ENCODE measurements at places on chromosomes 2 and 18.
A peak's percentile ranks its signal among the peaks of the same experiment; 100 is the strongest.

DNA sequence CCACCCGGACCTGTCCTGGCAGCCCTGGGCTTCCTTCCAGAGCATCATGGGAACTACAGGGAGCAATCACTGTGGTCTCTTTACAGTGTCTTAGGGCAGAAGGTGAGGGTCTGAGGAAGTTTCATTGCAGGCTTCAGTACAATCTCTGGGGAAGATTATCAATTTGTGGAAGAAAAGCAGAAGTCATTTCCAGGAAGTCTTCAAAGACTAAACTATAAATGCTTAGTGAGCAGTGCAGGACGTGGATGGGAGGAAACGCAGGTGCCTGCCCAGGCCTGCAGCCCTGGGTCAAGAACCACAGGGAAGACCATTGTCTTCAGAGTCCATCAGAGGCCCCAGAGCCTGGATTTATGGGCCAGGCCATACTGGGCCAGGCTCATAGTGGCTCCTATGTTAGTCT, 54.3 kb downstream of the INO80C start:
- DNase-seq, result no peak

GRCh38 chr2:178388287-178388686, 62.7 kb downstream of the PRKRA start:
- DNase-seq, result no peak

DNA sequence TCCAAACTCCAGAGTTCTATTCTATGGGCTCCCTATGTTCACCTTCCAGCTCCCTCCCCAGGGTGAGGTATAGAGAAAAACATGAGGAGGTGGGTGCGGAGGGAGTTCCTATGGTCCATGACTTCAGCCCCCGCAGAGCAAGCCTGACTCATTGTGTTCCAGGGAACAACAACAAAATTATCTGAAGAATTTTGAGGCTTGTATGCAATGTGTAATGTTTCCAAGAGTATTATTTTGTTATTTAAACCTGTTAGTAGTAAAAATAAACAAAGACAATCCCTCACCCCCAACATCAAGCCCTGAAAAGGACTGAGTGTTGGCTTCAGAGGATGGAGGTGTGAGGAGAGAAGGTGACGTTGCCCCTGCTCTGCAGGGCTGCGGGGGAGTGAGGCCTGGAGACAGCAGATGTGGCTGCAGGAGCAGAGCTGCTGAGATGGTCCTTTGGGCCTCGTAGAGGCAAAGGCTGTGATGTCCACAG, 29.0 kb downstream of the LAMA3 start:
- no peak for DNase-seq

DNA sequence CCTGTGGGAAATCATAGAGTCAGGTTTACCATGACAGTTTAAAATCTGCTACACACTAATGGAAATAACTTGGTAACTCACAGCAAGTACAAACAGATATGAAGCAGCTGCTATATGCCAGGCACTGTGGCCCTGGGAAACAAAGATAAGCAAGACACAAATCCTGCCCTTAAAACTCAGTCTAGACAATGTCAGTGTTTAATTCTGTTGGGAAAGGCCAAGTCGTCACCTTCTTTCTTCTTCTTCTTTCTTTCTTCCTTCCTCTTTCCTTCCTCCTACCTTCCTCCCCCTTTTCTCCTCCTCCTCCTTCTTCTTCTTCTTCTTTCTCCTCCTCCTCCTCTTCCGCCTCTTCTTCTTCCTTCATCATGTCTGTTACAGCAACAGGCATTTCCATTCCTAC, 26.8 kb downstream of the PLEK start:
- no peak for DNase-seq

- DNase-seq, result no peak
Measured at GRCh38 chr18:55249550-55249949, 290.3 kb upstream of the CCDC68 start.

DNA sequence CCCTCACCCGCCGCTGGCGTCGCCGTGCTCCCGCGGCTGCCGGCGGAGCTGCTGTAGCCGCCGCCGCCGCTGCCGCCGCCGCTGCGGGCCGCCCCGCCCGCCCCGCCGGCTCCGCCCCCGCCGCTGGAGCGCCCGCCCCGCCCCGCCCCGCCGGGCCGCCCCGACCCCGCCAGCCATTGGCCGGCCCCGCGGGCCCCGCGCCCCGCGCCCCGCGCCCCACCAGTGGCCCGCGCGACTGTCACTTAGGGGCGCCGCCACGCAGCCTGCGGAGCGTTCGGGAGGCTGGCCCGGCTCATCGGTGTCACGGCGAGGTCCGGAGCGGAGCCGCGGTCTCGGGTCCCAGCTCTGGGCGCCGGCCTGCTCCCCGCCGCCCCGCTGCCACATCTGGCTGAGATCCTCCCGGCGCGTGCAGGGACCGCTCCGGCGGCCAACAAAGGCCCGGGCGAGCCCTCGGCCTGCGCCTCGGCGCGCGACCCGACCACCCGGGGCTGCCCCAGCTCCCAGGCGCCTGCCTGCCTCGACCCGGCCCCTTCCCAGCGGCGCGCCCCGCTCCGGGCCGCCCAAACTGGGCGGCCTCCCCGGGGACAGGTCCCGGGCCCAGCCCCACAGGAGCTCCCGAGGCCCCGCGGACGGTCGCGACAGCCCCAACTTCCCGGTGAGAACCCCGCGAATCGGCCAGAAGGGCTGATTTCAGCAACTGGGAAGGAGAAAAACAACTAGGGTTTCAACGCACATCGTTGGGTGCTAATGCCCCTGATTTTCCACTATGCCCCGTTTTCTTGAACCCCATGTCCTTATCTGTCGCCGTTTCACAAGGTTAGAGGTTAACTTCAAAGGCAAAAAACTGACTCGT, at the start of gene MGAT4A:
Gene MGAT4A (minus strand): TSS at position 92 of the 853 bp plus-strand sequence. CDS start 4,800 bp downstream, outside the sequence.
- peak; percentile 54 for DNase-seq

GRCh38 chr2:135227386-135227785, 175.3 kb downstream of the RAB3GAP1 start:
- no peak for DNase-seq

DNA sequence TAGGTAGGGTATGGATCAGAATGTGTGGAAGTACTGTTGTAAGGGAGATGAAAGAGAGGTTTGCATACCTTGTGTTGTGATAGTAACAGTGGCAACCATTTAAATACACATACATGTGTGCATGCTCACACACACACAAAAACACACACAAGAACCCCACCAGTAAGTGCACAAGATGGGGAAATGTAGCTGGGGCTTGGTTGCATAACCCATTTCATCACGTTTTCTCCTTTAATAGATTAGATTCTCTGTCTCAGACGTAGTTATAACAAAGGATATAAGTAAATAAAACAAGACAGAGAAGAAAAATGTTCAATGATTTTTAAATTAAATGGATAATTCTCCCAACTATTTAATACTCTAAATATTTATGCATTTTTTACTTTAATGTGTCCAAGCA, 13.4 kb downstream of the ARHGAP15 start:
- DNase-seq, result no peak

DNA sequence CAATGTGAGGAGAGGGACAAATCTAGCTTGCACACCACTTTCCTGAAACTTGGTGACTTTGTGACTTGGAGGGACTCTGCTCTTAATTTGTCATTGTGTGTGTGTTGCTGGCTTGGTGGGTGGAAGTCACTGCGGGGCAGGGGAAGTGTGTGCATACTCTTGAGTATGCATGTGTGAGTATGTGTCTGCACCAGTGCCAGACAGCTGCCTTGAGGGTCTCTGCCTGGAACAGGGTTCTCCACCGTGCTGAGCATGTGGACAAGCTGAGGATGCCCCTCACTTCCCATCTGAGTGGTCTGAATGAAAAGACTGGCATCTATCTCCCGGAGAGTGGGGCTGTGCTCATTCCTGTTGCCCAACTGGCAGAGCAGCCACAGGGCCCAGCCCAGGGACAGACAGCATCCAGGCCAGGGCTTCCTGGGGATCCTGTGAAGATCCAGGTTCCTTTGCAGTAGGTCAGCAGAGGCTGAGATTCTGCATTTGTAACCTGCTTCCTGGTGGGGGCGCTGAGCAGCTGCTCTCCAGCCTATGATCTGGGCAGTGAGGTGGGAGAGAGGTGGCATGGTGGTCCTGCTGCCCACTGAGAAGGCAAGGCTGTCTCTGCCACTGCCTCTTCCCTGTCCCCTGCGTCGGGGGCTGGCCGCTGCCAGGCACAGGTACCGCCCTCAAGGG, 138.9 kb upstream of the HAAO start:
- no peak for DNase-seq

GRCh38 chr2:218485986-218486667, 67.2 kb downstream of the VIL1 start:
- DNase-seq, result no peak

DNA sequence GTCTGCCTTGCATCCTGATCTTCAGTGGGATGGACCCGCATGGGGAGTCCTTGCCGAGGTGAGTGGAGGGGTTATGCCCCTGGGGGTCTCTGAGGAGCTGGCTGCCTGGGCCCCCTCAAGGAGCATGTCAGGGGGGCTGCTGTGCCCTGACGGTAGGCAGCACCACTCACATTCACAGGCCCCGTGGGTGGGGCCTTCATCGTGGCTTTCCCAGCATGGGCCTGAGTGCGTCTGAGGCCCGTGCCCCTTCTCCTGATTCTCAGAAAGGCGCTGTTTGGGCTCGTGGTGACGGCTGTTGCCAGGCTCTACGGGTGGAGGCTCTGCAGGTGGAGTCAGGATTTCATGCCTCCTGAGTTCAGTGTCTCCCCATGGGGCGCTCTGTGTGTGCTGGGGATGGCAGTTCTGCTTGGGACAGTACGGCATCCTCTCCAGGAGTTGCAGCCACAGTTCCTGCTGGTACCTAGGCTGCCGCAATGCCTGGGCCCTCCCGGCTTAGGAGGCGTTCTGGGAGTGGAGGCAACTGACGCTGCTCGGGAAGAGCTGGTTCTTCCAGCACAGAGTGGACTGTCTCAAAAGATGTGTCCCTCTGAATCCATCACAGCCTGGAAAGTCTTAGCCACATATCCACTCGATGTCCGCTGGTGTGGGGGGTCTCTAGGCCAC, 57.3 kb downstream of the NTSR2 start:
- DNase-seq, result no peak

DNA sequence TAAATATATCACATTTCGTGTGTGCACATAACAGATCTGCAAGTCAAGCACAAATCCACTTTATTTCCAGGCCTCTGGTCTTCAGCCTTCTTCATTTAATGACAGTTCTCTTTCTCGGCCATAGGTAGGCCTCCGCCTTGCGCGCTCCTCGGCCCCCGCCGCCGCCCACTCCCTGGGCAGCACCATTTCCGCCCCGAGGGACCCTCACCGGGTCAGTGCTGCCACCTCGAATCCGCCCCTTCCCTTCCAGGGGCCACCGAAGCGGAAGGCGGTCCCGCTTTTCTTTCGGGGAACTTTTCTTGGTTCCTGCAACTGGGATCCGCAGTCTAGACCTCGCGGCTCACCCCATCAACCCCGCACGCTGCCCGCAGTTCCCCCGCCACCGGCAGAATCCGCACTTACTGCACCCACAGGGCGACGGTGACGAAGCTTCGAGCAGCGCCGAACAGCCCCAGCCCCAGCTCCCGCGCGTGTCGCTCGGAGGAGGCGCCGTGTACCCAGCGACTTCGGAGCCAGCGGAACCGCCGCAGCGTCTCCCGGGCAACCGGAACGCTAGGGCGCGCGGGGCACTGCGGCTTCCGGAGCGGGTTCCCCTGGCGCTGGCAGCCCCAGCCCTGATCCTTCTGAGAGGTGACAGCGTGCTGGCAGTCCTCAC, at the start of gene CDKL4:
Gene CDKL4 (minus strand): TSS at position 502 of the 655 bp plus-strand sequence.
- no peak for DNase-seq

DNA sequence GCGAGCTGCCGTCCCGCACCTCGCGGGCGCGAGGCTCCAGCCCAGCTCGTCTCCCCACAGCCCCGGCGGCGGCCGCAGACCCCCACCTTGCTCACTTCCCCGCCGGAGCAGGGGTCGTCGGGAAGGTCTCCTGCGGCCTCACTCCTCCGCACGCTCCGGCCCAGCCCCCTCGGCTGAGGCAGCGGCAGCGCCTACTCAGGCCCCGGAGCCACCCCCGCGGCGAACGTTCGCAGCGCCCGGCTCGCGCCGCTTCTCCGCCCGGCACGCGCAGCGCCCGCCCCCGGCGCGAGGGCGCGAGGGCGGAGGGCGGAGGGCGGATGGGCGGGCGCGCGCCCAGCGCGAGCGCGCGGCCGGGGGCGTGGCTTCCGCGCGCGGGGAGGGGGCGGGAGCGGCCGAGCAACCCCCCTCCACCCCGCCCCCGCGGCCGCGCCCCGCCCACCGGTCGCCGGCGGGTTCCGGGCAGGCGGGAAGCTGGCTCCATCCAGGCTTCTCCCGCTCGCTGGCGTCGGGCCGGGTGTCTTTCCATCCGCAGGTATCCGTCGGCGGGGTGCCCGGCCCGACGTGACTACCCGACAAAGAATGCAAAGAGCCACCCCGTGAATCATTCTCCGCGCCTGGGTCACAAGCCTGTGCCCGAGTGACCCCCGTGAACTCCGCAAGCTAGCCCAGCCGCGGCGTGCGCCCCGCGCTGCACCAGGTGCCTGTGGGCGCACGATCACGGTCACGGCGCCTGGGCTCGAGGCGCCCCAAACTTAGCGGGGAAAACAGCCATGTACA, at the start of gene DTNB:
Gene DTNB (minus strand): TSS at position 278 of the 777 bp plus-strand sequence. CDS start 20,917 bp downstream, outside the sequence.
- DNase-seq, result peak; percentile 72

DNA sequence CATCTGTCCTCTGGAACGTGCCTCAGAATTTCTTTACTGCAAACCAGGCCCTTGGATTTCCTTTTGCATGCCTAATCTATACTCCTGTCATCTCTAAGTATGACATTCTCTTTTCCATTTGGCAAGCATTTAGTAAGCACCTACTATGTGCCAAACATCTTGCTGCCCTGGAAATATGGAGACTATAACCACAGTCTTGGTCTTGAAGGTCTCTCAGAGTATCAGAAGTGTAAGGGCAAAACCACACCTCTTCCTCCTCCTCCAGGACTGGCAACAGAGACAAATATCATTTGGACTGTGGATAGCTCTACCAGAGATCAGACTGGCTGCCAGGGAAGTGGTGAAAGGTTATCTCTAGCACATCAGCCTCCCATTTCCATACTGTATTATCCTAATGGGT, 11.4 kb downstream of the DOCK10 start:
- no peak for DNase-seq

DNA sequence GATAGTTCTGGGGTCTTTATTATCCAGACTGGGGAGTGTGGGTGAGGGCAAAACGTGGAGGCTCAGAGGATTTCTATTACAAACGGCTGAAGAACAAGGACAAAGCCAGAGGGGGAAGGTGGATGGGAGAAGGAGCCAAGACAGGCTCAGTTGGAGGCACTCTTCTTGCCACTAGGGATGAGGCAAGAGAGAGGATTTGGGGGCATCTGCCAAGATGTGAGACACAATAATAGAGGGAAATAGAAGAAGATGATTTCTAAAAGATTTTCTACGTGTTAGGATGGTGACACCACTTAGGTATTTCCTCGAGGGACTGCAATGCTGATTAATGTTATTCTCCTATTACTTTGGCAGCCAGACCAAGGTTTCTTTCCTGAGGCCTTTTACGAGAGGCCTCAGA, 71.8 kb downstream of the APOB start:
- DNase-seq, result no peak

- no peak for DNase-seq
Measured at GRCh38 chr18:9865764-9866490, 19.8 kb upstream of the TXNDC2 start.

- no peak for DNase-seq
Measured at GRCh38 chr2:36854241-36854640, 112.1 kb downstream of the STRN start.

DNA sequence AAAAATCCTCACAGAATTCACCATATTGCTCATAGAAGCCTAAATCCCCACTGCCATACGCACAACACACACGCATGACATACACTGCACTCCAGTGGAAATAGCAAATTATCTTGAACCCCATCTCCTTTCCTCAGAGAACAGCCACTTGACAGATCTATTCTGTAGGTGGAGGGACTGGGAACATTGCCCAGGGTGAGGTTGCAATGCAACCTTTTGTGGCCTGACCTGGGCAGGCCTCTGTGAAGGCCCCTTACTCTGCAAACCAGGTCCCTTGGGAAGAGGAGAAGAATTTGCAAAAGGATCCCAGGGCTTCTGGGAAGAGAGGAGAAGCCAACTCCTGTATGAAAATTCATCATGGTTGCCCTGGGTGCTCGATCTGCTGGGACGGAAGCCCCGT, 51.9 kb downstream of the SDC1 start:
- no peak for DNase-seq
